ENCODE measurements at places on chromosomes 13 and 19. TPM values are rescaled to one million over a fixed set of nuclear protein-coding genes. Genes with fewer than 3 reads are reported as not detected.

TLE6 gene
- 3.3 TPM for total RNA-seq

SRRM5 gene
- 0.32 TPM for total RNA-seq

PNMA8C gene
- 0.16 TPM for total RNA-seq

ADGRE2 gene
- total RNA-seq = 32.0 TPM

C19orf81 gene
- total RNA-seq = not detected
